ENCODE measurements at places on chromosomes 5 and 9.

DNA sequence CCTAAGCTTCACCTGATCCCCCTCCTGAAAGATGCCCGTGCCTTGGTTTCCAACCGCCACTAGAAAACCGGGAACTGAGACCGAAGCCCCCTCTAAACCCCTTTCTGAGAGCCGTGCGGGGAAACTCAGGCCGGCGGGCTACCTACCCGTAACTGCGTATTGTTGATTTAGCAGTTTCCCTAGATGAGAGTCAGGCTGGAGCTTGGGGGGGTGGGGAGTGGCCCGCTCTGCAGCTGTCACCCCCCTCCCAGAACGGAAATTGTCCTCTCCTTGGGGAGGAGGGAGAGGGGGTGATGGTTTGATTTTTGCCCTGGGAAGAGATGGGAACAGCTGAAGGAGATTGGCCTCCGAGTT is 2.5 kb downstream of the CXXC5 start:
- DNase-seq = no peak

GRCh38 chr5:61026004-61026403 is 81.0 kb downstream of the NDUFAF2 start:
- no peak for DNase-seq

- no peak for DNase-seq
Observed at GRCh38 chr9:6538666-6539071, 106.9 kb downstream of the GLDC start.

GRCh38 chr5:153919161-153919560 is 119.5 kb downstream of the FAM114A2 start:
- no peak for DNase-seq

DNA sequence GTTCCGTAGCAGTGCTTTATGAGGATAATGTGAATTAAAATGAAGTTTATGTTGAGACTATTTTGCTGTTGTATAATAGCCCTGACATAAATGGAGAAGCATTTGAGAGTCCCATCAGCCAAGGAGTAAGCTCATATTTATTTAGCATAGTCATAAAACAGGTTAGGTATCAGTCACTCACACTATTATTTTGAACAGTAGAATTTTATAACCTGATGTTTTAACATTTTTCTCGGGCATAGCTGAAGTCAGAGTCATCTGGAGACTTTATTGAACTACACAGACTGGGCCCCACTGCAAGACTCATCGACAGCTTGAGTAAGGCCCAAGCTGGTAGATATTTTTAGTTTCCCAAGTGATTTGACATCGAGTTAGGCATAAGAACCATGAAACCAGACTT is 620.3 kb upstream of the WWC1 start:
- DNase-seq = no peak

- no peak for DNase-seq
Observed at GRCh38 chr5:56303511-56303910, 70.4 kb upstream of the ANKRD55 start.

Measured in T-helper 17 cell (primary cell).